IMR-90 (cell line): ENCODE measurements at places on chromosomes 11 and 22. TPM values are rescaled to one million over a fixed set of nuclear protein-coding genes. Genes with fewer than 3 reads are reported as not detected.

- peak; percentile 69 for DNase-seq
Observed at GRCh38 chr11:77705195-77705875, 67.7 kb upstream of the CLNS1A start.

GRCh38 chr11:34613552-34614056 lies 7.3 kb upstream of the EHF start:
- no peak for DNase-seq

Gene OR52N5
- not detected in 2 replicates for polyA plus RNA-seq

Gene MTA2
- 28.0 and 34.8 TPM in 2 replicates for polyA plus RNA-seq

Gene F2
- polyA plus RNA-seq, result not detected in 2 replicates

DNA sequence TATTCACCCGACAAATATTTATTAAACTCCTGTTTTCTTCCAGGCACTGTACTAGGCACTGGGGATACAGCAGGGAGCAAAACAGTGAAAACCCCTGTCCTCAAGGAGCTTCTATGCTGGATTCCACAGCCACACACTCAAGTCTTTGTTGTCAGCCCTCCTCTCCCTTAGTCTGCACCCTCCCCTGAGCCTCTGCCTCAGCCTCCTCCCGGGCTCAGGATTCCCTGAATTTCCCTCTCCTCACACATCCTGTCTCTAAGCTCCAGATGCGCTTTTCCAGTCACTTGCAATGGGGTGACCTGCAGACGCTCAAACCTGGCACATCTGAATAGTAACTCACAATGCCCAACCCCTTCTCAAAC lies 13.5 kb upstream of the TUB start:
- no peak for DNase-seq

DNA sequence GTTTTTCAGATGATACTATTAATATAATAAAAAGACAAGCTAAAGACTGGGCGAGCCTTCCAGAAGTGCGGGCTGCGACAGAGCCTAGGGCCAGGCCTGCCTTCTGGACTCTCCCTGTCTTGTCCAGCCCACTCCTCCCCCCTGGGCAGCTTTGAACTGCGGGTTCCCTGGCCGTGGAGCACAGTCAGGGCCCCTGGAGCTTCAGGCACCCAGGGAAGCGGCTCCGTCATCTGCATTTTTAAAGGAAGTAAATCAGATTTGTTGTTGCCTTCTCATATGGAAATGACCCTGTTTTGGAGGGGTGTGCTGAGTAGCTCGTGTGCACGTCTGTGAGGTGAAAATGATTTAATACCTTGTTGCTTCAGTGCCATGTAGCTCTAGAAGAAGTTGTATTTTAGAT lies 265.3 kb downstream of the TBC1D22A start:
- DNase-seq, result no peak

DNA sequence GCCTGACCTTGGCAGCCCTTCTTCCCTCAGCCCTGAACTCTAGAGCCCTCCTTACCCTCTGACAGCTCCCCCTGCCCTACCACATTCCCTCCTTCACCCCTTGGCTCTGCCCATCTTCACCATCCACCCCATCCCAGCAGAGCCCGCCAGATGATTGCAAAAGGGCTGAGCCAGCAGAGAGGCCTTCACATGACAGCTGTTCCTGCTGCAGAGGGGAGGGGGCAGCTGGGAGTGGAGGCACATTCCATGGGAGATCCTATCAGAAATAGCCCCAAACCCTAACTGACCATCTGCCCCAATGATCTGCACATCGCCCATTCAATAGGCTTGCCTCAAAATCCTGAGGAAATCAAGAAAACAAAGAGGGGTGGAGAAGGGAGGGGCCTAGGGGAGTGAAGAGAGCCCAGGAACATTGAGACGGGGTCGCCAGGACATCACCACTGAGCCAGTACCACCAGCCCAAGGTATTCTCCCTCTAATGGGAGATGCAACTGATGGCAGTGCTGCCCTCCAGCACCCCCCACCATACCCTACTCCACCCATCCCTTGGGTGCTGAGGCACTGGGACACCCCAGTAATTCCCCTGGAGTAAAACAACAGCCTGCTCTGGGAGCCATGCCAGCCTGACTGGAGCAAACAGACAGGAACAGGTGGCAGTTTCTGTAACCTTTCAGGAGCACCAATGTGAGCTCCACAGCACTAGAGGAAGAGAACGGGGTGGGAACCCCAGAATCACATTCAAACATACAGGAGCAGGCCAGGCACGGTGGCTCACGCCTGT lies 8.0 kb upstream of the AHNAK start:
- no peak for DNase-seq

GRCh38 chr22:34096770-34097169 lies 176.5 kb upstream of the LARGE1 start:
- DNase-seq, result no peak

Gene CSRP3
- polyA plus RNA-seq, result not detected in 2 replicates

Gene SLC22A8
- not detected in 2 replicates for polyA plus RNA-seq

DNA sequence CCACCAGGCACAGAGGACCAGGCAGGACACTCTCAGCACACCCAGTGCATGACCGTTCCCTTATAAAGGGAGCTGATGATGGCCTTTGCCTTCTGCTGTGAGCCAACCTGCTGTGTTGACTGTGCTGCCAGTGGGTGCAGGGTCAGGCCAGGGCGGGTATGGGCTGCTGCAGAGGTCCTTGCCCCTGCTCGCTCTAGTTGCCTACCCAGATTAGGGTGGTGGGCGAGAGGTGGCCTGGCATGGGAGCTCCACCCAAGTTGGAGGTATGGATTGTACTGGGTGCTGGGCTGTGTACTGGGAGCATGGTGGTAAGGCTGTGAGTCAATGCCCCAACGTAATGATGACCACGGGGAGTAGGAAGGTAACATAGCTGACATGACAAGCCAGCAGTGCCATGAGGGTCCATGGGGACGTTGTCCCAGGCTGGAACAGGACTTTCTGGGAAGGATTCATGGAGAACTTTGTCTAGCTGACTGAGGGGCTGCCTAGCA lies 24.5 kb upstream of the CYP2D6 start:
- DNase-seq, result no peak

DNA sequence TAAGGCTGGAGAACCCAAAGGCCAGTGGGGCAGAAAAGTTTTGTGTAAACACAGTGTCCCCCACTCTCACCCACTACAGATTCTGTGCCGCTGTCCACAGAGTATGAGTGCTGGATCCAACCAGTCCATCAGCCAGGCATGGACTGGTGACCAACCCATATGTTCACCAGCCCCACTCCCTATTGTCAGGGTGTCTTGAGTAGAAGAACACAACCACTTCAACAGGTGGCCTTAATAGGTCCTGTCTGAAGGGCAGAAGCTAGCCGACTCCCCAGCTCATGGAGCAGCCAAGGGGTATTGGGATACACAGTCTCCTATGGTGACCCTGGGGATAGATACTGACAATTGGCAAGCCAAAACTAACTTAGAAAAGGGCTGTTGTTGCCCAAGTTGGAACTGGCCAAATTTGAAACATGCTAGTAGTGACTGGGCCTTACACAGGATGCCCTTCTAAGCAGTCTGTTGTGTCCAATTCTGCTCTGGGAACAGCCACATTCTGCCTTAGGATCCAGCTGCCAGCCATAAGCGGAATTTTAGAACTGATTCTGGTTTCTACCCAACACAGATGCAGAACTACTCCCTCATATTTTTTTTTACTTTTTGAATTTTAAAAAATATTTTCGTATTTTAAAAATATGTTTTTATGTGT lies 19.8 kb upstream of the PGM2L1 start:
- peak; percentile 14 for DNase-seq

Gene FOLR2
- not detected in 2 replicates for polyA plus RNA-seq

DNA sequence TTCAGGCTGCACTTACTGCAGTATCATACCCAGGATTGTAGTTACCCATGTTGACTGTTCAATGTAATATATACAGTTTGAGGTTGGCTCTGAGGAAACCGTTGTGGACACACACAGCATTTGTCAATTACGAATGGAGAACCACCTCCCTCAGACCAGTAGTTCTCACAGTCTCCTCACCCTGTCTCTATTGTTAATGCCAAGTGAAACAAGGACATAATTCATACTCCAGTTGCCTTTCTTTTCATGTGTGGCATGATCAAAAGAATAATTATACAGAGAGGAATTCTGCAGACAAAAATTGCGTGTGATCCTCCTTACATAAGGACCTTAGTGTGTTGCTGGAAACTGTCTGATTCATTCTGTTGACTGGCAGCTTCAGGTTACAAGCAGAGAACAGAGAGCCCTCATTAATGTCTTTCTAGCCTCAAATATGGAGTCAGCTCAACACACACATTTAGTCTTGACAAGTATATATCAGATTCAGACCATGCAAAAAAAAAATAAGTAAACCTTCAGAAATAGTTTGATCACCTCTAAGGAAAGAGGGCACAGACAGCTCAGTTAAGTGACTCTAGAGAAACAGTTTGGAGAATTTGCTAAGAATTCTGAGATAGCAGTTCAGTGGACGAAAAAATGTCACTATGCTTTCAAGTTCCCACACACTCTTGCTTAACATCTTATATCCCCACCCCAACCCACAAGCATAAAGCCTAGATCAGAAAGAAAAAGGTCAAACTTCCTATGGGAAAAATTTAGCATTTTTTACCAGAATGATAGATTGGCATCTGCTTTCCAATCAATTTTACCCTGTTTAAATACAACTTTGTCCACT lies 96.1 kb downstream of the MAML2 start:
- peak; percentile 83 for DNase-seq
